ENCODE measurements at places on chromosomes 2 and 18.

- ATAC-seq: no peak
These were observed 61.4 kb upstream of the LYPD1 start for GRCh38 chr2:132731441-132731840.

GRCh38 chr2:71930049-71930681 is 217.5 kb downstream of the CYP26B1 start:
- no peak for ATAC-seq

- ATAC-seq: no peak
These were observed 19.8 kb upstream of the LGALSL start for GRCh38 chr2:64434039-64434657.

DNA sequence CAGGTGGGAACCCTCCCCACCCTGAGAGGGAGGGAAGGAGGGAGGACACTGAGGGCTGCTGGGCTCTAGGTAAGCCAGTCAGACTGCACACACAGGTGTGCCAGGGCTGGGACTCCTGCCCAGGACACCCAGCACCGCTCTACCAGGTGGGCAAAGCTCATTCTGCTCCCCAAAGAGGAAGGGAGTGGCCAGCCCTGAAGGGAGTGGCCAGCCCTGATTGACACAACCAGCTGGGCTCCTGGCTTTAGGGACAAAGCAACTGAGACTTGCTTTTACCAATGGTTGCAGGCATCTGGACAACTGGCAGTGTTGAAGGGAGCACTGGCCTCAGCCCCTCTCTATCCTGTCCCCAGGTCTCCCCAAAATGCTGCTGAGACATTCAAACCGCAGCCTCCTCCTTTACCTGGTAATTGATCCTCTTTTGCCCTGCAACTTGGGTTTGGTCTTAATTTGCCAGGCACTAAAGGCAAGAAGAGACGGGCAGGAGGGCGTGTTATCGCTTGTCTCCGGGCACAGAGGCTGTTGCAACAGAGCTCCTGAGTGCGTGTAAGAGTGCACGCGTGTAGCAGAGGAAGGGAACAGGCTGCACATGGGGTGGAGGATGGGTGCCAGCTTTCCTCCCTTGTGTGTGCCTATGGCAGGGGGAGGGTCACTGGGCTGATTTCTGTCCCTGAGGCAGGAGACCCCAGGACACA is 14.5 kb upstream of the FOSL2 start:
- ATAC-seq: peak; percentile 94

DNA sequence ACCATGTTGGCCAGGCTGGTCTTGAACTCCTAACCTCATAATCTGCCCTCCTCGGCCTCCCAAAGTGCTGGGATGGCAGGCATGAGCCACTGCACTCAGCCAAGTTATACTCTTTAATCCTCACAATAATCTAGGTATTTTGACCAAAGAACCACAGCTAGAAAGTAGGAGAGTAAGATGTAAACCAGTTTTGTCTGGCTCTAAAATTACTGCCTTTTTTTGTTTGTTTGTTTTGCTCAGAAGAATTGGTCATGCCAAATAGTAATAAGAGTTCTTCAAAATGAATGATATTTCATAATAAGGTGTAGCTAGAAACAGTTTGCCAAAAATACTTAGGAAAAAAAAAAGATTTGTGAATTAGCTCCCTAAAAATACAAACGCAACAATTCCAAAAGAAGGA is 36.7 kb downstream of the SCN2A start:
- no peak for ATAC-seq

DNA sequence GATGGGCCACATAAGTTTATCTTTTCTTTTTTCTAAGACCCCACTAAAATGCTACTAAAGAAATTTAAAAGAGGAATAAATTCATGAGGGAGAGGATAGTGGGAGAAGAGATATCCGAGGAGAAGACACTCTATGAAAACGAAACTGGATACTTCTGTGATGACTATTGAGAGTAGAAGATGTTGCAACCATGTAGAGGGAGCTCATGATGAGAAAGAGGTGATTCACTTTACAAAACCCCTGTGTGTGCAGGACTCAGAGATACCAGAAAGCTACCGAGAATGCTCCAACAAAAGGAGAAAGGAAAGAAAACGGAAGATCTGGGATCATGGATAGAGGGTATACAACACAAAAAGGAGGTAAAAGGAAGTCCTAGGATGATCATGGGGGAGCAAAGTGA is 34.9 kb downstream of the SLC38A11 start:
- ATAC-seq: peak; percentile 95

GRCh38 chr18:1779587-1779986 is 791.7 kb downstream of the METTL4 start:
- no peak for ATAC-seq

DNA sequence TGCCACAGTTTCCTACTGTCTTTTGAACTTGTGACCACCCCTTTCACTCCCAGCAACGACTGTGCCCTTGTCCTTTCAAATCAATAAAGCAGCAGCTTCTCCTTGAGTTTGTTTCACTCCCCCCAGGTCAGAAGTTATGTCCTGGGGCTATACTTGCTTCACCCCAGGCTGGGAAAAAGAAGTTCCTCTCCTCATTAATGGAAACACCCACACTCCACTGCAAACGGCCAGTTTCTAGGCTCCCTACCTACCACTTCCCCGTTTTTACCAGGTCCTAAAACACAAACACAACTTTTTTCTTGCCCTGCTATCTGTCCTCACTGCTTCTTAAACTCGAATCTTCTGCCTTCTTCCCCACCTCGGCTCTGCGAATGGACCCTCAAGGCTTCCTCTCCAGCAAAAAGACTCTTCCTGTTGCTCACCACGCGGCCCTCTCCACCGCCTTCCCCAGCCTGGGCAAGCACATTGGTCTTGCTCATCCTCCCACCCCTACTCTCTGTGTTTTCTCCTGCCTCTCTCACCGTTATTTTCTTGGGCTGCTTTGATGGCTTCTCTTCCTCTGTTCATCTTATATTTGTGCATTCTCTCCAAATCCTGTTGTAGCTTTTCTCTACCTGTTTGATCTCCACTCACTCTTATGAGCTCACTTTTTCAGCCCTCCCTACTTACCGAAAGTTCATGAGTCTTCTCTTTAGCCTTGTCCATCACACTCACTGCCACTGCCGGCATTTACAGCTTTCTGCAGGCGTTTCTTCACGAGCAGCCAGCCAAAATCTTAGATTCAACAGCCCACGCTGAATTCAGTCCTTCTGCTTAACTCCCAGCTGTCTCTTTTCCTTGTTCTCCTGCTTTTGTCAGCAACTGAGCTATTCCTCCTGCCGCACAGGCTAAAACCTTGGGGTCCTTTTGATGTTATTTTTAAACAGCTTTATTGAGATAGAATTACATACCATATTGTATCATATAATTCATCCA is 7.0 kb upstream of the SP5 start:
- no peak for ATAC-seq

DNA sequence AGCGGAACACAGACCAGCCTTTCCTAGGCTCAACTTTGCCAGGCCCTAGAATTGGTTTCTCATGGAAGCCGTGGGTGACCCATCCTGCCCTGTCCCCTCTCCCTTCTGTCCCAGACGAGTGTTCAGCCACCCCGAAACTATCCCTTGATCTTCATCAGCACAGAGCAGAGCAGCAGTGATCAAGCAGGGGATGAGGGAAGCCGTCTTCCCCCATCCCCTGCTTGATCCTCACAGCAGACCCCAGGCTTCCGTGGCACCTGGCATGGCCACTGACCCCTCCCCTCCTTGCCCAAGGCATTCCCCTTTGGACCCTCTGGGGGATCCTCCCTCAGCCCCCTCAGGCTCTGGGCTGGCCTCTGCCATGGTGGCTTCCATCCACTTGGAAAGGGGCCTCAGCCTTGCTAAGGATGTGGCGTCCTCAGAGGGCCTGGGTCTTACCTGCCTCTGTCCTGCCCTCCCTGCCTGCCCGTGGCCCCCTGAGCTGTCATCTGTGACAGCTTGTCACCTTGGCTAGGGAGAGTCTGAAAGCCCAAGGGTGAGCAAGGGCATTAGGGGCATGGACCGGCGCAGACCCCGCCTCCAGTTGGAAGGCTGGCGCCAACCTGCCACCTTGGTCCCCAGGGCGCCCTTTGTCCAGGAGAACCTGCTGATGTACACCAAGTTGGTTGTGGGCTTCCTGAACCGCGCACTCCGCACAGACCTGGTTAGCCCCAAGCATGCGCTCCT is 10.4 kb upstream of the CCDC74A start:
- no peak for ATAC-seq

DNA sequence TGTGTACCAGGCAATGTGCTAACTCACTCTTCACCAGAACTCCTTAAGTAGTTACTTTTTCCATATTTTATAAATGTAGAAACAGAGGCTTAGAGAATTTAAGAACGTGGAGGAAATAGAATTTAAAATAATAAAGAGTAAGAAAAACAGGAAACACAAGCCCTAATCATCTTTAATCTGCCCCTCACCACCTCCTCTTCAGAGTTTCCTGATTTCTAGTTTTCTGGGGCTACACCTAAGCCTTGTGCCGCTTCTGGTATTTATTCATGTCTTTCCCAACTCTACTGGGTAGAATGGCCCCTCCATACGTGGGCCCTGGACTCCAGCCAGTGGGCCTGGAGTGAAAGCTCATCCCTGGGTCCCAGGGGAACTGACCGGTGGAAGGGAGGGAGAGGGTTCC is 85.4 kb downstream of the RTN4 start:
- no peak for ATAC-seq

DNA sequence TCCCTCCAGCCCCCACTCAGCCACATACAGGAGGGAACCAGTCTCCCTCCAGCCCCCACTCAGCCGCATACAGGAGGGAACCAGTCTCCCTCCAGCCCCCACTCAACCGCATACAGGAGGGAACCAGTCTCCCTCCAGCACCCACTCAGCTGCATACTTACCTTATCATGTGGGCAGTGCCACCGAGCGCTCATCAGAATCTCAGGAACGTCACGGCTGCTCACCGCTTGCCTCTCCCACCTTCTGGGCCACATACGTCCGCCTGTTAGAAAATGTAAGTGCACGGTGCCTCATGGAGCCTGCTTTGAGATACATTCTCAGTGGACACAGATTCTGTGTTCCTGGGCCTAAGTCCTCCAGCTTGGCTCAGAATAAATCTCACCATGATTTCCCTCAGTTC is 124.8 kb downstream of the PXDN start:
- ATAC-seq: no peak

DNA sequence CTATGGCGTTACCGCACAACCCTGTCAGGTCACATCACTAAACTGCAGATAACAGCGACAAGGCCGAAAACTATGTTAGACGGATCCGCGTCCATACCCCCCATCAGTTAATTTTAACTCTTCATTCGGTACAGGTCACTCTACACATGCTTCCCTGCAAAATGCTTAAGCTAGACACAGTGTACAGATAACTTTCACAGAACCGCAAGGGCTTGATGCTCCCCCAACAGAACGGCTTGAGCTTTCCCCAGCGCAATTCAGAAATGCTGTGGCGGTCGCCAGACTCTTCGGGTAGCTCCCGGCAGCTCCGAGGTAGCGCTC is 283 bp upstream of the RBBP8 start:
- no peak for ATAC-seq

DNA sequence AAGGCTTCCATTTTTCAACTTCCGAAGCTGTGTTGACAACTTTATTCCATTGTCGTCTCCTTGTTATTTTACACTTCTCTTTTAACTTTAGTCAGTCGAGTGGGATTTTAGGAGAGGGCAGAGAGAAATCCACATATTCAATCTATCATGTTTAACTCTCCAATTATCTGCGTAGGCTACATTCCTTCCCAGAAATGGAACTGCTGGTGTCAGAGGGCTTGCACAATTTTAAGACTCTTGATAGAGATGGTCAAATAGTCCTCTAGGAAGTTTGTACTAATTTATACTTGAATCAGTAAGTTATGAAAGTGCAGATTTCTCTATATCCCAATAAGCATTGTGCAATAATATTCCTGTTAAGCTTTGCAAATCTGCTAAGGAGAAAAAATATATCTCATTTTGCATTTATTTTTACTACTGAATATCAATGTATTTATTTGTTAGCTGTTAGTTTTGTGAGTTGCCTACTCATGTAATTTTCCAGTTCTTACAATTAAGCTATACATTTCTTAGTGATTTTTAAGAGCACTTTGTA is 95.6 kb downstream of the CYP26B1 start:
- ATAC-seq: no peak

DNA sequence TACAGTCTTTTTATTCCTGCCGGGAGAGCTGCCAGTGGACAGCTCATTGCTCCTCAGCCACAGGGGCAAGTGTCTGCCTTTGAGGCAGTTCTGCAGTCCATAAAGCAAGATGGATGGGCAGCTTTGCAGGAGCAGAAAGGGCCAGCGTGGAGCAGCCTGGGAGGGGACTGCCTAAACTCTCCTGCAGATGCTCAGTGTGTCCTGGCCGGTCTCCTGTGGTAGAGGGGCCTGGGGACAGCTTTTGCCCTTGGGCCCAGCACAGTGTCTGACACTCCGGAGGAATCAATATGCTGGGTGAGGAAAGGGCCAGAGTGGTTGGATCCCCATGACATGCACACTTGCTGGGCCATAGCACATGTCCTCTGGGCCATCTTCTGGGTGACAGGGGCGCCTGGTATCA is 65.7 kb upstream of the DAPL1 start:
- ATAC-seq: no peak

GRCh38 chr2:145530653-145531052 is 1010.7 kb upstream of the ZEB2 start:
- no peak for ATAC-seq

- ATAC-seq: no peak
These were observed 219.6 kb downstream of the CD226 start for GRCh38 chr18:69727912-69728572.

GRCh38 chr2:50125246-50125645 is 906.7 kb downstream of the NRXN1 start:
- ATAC-seq: no peak

GRCh38 chr18:6414723-6415417 is at the start of gene L3MBTL4:
Gene L3MBTL4 (minus strand): TSS chr18:6414911. CDS start chr18:6311625, 103,286 bp downstream.
- peak; percentile 68 for ATAC-seq

DNA sequence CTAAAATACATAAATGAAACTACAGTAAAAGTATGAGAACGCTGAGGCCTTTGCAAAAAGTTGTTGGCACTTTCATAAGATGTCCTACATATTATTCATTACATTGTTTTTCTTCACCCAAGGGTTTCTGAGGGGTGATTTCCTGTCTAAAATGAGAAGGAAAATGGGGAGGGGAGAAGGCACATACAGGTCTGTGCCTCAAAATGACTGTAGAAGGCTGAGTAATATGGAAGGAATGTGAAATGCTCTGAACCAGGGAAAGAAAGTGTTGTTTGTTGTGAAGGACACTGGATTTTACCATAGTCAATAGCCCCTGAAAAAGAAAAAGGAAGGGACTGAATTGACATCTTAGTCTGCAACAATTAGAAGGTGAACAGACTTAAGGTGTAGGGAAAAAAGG is 99.5 kb upstream of the RNF152 start:
- ATAC-seq: no peak
